Fibroblast of the conjunctiva (primary cell): ENCODE measurements at places on chromosomes 11 and 22.

DNA sequence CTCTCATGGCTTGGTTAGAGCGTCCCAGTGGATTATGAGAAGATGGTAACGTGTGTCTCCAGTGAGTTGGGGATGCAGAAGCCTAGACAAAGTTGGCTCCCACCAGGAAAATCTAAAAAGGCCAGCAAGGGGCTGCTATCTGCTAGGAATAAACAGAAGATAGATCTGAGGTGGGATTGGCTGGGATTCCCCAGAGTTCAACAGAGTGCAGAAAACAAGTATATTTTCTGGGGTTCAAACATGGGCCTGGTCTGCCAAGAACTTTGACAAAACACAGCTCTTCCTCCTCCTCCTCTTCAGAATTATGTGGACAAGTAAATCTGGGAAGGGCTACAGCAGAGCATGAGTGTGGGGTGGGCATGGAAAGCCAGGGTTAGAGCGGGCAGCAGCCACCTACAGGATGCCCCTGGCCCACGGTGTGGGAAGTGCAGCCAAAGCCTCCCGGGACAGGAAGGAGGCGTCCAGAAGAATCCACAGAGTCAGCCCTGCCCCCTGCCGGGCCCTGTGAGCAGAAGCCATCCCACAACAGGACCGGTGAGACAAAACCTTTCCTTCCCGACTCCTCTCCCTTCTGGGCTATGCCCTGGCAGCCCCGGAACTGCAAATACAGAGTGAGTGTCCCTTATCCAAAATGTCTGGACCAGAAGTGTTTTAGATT lies 67.1 kb downstream of the CD82 start:
- DNase-seq, result no peak

DNA sequence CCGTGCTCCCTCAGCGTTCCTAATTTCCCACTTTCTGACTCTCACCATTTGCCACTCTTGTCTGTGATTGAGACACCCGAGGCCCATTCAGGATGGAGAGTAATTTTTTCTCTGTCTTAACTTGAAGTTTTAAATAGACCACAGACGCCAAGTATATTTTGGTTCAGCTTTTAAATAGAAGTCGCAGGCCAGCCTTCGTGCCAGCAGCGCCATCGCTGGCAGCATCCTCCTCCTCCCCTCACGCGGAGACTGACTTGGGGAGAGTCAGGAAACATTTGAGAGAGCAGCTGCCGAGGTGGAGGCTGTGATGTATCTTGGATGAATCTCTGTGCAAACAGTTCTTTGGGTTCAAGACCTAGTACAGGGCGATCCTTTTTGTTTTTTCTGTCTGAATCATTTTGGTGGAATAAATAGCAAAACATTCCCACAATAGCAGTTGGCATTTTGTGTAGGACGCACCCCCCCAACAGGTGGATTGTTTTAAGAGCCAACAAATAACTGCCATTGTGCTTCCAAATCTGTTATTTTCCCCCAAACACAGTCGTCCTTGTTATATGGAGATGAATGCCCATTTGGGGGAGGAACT lies 889 bp upstream of the DMC1 start:
- no peak for DNase-seq

DNA sequence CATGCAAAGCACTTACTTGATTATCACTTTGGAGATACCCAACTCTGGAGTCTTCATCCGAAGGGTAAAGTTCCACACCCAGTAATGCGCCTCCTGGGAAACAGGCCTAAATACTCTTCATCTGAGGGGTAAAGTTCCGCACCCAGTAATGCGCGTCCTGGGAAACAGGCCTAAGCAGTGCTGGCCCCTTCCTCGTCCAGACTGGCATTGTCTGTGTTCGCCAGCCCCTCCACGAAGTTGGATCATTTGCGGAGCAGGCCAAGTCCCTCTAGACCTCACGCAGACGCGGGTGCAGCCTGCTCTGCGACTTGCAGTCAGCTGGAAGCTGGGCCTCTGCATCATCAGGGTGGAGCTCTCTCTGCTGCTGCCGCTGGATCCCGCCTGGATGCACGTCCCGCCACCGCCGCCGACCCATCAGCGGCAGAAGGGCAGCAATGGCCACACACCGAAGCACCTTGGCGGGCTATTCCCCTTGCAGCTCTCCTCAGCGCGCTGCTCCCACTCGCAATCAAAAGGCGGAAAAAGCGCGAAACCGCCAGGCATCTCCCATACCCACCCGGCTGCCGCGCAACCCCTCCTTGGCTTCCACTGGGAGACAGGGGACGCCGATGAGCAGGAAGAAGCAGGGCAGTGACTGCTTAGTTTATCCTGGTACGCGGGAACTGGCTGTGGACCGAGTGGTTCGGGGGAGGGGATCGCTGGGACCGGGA lies 34.1 kb upstream of the GLYATL1 start:
- DNase-seq, result peak; percentile 41

- DNase-seq, result no peak
Measured at GRCh38 chr11:62353841-62354240, 16.6 kb downstream of the ASRGL1 start.

DNA sequence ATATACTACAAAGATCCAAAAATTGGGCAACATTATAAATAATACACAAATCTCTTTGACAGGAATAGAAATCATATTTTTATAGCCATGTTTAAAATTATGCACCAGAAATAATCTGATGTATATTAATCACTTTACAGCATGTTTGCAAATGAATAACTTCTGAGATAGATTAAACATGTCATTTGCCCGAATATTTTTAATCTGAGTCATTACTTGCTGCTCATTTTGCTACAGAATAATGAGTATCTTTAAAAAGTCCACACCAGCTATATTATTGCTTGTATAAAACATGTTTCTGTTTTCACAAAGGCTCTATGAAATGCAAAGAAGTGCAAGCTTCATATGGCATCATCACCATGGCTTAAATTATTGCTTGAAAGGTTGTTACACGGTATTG lies 336.8 kb downstream of the GUCY1A2 start:
- no peak for DNase-seq

GRCh38 chr11:65169164-65169641 lies 830 bp upstream of the SPDYC start:
- DNase-seq, result no peak

DNA sequence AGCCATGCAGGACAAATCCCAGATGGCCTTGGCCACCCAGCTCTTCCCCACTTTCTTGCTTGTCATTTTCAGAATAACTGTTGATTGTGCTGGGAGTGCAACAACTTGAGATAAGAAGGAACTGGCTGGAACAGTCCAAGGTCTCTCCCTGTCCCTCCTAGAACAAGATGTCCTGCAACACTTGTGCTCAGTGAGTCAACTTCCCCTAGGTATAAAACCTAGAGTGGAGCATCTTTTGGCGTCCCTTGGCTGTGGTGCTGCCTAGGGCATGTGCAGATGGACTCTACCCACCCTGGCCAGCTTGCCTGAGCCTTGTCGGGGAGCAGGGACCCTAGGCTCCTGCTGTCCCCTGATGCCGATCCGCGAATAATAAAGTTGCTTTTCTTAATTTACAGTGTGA lies 86.0 kb upstream of the SLC22A12 start:
- no peak for DNase-seq
